ENCODE measurements at places on chromosomes 2 and 18.

DNA sequence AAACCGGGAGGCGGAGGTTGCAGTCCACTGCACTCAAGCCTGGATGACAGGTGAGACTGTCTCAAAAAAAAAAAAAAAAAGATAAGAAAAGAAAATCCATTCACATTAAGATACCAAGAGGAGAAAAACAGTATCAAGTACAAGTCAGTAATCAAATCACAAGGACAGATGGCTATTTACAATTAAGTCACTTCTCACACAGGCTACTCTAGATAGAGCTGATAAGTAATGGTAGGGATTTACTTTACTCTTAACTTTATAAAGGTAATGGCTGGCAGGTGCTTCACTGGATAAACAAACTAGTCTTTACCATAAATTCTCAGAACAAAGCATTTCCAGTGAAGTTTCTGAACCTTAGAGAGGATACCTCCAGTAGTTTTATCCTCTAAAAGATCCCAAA lies 11.5 kb downstream of the SF3B1 start:
- DNase-seq, result no peak

DNA sequence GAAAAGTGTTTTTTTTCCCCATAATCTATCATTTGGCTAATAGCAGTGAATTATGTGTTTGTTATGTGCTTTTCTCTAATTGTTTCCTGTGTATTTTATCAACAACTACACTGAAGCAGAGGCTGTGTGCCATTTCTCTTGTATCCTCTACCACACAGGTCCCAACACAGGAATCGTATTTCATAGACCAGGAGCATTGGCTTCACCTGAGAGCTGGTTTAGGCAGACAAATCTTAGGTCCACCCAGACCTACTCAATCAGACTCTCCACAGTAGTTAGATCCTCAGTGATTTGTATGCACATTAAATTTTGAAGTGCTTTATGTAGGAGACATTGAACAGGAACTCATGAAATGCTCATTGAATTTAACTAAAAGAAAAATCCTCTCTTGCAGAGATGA lies 109.2 kb downstream of the FSHR start:
- no peak for DNase-seq

DNA sequence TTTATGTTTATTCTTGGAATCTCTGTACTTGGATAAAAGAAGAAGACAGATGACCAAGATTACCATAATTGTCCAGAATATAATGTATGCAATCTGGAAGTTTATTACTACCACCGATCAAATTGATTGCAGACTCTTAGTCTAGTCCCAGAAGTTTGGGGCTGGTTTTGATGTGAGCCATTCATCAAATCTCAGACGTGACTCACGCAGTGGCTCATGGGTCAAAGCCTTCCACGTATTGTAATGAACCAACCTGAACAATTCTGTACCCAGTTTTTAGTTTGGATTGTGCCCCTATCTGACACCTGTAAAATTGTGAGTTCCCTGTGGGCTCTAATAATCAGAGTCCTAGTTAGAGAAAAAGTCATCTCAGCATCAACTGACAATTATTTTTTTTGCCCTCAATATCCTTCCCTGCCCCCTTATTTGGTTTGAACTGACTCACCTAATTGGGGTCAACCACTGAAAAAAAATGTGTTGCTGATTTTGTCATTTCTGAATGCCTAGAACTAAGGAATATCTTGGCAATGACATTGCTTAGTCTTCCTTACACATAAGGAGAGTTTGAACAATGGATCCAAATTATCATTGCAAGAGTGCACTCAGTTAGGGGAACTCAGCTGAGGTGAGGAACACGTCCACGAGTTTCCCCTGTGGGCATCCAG lies 219.5 kb upstream of the NRP2 start:
- DNase-seq, result no peak

DNA sequence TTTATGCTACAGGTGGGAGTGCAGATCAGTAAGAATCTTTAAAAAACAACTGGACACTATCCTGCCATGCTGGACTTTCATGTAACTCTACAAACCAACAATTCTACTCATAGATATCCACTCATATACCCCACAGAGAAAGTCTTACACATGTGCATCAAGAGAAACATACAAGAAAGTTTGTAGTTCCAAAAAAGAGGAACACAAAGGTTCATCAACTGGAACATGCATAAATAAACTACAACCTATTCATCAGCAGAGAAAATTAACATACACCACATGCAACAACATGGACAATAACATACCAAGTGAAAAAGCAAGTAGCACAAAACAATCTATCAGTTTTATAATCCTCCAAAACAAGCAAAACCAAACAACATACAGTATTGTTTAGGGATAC lies 17.0 kb downstream of the TCF4 start:
- no peak for DNase-seq

GRCh38 chr2:15732341-15733077 lies 140.8 kb downstream of the DDX1 start:
- DNase-seq, result no peak

GRCh38 chr2:60469536-60470317 lies 83.7 kb downstream of the BCL11A start:
- no peak for DNase-seq

All from stimulated activated CD4-positive, alpha-beta T cell treated with anti-CD3 and anti-CD28 coated beads, Interleukin-15, amount 100 ng/mL, for 48 hours (primary cell).